SK-N-SH (cell line): ENCODE measurements at places on chromosomes 12 and 14. TPM values are rescaled to one million over a fixed set of nuclear protein-coding genes. Genes with fewer than 3 reads are reported as not detected.

Gene LMO3
- polyA plus RNA-seq = not detected in 2 replicates

Gene ENDOU
- not detected in 2 replicates for polyA plus RNA-seq

Gene SIRT4
- polyA plus RNA-seq = 1.1 and 1.4 TPM in 2 replicates

Gene LTBR
- polyA plus RNA-seq = 0.10 and 0.12 TPM in 2 replicates

Gene RAPGEF3
- 0.90 and 0.93 TPM in 2 replicates for polyA plus RNA-seq

Gene STAT2
- 58.1 and 91.4 TPM in 2 replicates for polyA plus RNA-seq

Gene SLC25A21
- polyA plus RNA-seq = not detected in 2 replicates

Gene MYH6
- polyA plus RNA-seq = not detected in 2 replicates

Gene FLRT2
- 10.8 and 14.1 TPM in 2 replicates for polyA plus RNA-seq

- no peak for DNase-seq
Observed at GRCh38 chr14:22566845-22567244, 22.2 kb downstream of the DAD1 start.

GRCh38 chr14:34926552-34926951, 51.4 kb upstream of the BAZ1A start:
- DNase-seq = no peak

- no peak for DNase-seq
Observed at GRCh38 chr14:68775614-68776126, 17.2 kb downstream of the ZFP36L1 start.

- no peak for DNase-seq
Observed at GRCh38 chr14:31777312-31777711, 216.1 kb downstream of the NUBPL start.

GRCh38 chr14:95044463-95045105, 112.7 kb downstream of the DICER1 start:
- no peak for DNase-seq

GRCh38 chr14:71228711-71229110, 321.5 kb downstream of the PCNX1 start:
- no peak for DNase-seq

- no peak for DNase-seq
Observed at GRCh38 chr14:100824901-100825712, 811 bp upstream of the MEG3 start.

- DNase-seq = no peak
Observed at GRCh38 chr14:53929871-53930715, 26.5 kb downstream of the BMP4 start.

DNA sequence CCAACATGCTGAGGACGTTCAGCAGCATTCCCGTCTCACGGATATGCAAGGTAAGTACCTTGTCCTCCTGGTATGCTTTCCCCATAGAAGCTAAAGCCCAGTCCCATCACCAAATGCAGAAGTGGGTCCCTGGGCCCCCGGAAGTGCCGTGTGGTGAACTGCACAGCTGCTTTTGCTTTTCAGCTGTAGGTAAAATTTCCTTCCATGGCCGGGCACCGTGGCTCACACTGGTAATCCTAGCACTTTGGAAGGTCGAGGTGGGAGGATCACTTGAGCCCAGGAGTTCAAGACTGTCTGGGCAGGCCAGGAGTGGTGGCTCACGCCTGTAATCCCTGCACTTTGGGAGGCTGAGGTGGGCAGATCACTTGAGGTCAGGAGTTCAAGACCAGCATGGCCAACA, 44.1 kb downstream of the HSP90AA1 start:
- DNase-seq = no peak

DNA sequence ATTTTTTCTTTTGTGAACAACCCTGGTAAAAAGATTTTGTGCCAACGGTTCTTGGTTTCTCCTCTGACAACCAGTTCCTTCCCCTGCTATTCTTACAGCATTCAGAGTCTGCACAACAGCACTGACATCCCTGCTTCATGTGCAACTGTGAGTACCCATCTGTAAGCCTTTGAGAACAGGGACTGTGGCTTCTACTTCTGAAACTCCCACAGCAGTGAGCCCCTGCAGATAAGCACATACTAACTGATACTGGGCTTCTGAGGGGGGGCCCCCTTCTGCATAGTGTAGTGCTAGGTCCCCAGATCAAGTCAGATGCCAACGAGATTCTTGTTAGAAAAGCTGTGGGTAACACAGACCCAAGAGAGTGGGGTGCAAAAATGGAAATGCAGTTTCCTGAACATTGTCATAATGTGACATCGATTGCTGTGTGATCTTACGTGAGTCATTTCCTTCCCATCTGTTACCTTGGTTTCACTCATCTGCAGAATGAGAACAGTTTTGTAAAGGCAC, 11.1 kb upstream of the NINJ2 start:
- no peak for DNase-seq

GRCh38 chr12:111129149-111129767, 208.9 kb upstream of the MYL2 start:
- DNase-seq = no peak

DNA sequence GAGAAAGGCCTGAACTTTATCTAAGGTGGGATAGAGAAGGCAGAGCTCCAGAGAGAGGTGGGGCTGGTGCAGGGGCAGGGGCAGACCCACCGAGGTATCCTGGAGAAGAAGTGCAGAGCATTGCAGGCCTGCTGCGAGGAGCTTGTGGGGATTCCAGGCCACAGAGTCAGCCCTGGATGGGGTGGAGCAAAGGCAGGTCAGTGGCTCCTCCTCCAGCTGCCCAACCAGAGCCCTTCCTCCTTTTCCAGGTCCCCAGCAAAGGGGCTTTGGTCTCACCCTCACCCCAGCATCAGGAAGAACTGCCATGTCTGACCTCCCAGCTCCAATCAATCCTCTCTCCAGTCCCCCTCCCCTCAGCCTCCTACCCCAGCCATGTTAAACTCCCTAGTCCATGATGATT, 19.8 kb upstream of the ZNF740 start:
- no peak for DNase-seq

GRCh38 chr14:105508069-105508468, 17.0 kb downstream of the TEDC1 start:
- DNase-seq = no peak

DNA sequence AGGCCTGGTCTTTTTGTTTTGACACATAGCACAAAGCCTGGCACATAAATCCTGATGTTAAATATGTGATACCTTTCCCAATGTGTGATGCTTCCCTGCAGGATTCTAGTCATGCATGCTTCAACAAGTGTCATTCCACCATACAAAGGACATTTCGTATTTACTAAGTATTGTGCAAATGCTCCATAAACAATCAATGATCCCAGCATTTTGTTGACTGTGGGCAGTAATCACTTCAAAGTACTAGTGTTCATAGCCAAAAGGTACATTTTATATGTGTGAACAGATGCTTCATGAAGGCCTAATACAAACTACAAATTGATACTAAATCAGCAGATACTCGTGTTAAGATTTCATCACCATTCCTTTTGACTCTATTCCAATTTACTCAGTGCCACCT, 4.4 kb downstream of the CCNB1IP1 start:
- DNase-seq = no peak

DNA sequence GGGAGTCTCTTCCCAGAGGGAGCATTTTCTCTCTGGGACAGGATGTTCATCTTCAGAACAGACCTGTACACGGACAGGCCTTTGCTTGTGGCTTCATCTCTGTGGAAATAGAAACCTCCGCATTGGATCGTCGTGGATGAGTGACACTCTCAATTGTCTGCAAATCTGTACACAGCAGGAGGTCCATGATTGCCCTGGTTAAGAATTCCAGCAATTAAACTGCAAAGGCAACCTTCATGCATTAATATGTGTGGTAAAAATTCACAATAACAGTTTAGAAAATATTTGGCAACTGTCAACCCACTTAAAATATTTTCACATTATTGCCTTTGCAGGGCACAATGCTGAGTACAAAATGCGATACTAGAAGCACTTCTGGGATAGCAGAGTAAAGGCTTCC, 149.8 kb upstream of the SFSWAP start:
- no peak for DNase-seq

DNA sequence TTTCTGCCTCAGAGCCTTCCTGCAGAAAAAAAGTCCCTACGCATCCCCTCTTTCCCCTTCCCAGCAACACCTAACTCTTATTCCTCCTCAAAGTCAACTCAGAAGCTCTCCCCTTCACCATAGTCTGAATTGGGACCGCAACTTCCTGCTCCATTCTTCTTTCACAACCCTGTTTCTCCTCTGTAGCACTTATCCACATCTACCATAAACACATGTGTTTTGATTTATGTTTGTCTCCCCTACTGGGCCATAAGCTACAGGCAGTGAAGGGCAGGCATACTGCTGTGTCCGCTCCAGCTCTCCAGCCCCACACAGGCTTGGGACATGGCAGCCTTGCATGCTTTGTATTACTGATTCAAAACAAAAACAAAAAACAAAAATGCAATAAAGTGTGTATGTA, 5.9 kb downstream of the SDR9C7 start:
- no peak for DNase-seq

GRCh38 chr14:68658029-68658509, 134.8 kb downstream of the ZFP36L1 start:
- DNase-seq = no peak

DNA sequence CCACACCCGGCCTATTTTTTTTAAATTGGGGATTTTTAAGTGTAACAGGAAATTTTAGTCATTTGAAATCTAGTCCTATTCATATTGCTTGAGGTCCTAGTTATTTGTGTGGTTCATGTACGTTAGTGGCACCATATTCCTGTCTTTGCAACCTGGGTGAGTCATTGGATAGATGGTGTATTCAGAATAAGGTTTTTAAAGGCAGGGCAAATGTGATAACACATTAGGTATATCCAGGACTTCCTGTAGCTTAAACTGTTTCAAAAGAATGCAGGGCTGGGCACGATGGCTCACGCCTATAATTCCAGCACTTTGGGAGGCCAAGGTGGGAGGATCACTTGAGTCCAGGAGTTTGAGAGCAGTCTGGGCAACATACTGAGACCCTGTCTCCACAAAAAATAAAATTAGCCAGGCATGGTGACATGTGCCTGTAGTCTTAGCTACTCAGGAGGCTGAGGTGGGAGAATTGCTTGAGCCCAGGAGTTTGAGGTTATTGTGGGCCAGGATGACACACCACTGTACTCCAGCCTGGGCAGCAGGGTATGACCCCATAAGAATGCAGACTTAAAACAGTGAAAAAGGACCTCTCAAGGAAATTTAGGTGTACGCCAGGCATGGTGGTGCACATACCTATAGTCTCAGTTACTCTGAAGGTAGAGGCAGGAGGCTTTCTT, 8.1 kb downstream of the ATP6V0A2 start:
- no peak for DNase-seq

DNA sequence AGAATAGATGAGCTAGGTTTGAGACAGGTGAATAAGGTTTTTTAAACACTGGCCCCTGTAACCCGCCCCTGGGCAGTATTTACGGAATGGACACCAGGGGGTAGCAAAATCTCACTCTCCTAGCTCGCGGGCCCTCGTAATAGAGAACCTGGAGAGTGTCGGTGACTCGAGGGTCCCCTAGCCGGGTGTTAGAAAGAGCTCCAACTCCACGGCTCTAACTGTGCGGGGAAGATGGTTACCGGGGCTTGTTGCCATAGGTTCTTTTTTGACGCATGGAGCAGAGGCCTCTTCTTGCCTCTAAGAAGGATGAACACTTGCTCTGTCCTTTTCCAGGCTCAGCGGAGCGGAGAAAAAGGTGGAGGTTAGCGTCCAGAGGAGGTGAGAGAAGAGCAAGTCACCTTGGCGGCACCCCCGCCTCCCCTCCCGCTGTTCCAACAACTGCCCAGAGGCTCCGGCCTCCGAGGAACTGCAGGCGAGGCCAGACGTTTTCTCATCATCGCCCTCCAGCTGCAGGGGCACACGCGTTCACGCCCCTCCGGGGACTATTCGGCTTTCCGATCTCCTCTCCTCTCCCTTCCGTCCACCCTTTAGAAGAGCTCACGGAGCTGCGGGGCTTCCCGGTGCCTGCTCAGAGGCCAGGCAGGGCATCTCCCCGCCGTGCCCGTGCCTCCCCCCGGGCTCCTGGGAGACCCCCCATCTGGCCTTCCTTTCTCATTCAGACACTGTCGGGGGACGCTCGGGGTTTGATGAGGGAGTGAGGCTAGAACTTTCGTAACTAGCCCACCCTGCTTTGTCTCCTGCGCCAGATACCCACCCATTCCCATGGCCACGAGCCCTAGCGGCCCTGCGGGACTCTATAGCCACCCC, 1.4 kb upstream of the ARHGEF40 start:
- peak; percentile 67 for DNase-seq

GRCh38 chr12:84166812-84167211, 745.8 kb downstream of the SLC6A15 start:
- no peak for DNase-seq

DNA sequence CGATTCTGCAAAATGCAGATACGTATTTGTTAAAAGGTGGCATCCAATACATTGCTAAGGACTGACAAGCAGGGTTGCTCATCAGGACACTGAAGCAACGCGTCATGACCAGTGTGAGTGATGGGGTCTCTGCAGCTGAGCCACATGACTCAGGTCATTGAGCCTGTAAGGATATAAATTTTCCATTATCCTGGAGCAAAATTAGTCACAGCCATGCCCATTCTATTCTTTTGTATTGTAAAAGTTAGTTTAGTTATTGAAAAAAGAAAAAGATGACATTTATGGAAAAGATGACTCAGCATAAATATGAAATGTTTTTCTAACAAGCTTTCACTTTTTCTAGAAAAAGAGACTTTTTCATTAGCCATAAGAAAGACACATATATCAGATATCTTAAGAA, 268.0 kb upstream of the TMEM132C start:
- no peak for DNase-seq

GRCh38 chr12:22229652-22230279, 104.7 kb downstream of the ST8SIA1 start:
- DNase-seq = no peak

DNA sequence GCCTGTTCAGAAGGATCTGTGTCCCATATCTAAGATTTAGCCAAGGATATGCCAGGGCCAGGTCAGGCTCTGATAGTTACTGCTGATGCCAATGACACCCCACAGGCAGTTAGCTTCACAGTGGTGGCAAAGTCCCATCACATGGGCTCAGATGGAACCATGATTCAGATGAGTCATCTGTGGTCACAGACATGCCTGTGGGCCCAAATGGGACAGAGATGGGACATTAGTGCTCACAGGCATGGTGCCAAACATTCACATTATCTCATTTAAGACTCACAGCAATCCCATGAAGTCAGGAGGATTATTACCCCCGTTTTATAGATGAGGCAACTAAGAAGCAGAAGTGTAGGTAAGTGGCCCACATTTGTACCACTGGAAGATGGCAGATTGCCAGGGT, 207.8 kb downstream of the DPF3 start:
- DNase-seq = no peak

GRCh38 chr14:105337966-105338741, 23.6 kb downstream of the PACS2 start:
- DNase-seq = no peak

- no peak for DNase-seq
Observed at GRCh38 chr12:26229910-26230309, 34.5 kb downstream of the SSPN start.

DNA sequence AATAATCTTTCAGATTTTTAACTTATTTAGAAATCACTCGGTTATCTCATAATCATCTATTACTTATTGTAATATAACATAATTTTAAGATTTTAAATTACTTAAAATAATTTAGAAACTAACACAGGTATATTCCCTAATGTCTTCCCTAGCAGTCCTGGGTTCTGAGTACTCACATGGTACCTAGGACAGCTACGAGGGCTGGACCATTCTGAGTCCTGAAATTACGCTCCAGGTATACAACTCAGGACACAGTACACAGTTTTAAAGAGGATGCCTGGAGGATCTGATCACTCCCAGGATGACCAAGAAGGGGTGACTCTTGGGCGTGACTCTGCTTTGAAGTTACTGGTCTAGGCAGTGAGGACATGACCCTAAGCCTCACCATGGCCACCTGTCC, 9.1 kb upstream of the RASSF8 start:
- DNase-seq = no peak
